Stimulated activated CD8-positive, alpha-beta memory T cell treated with anti-CD3 and anti-CD28 coated beads, Interleukin-15, amount 100 ng/mL, for 1 hour (primary cell): ENCODE measurements at places on chromosomes 3 and 15.

GRCh38 chr3:188979669-188980310 lies 192.0 kb upstream of the TPRG1 start:
- no peak for DNase-seq

GRCh38 chr15:70319466-70319865 lies 221.7 kb upstream of the TLE3 start:
- DNase-seq, result no peak

GRCh38 chr3:114418107-114418506 lies 124.3 kb downstream of the TIGIT start:
- DNase-seq, result no peak

- DNase-seq, result no peak
Observed at GRCh38 chr15:63251701-63252100, 25.7 kb upstream of the APH1B start.

DNA sequence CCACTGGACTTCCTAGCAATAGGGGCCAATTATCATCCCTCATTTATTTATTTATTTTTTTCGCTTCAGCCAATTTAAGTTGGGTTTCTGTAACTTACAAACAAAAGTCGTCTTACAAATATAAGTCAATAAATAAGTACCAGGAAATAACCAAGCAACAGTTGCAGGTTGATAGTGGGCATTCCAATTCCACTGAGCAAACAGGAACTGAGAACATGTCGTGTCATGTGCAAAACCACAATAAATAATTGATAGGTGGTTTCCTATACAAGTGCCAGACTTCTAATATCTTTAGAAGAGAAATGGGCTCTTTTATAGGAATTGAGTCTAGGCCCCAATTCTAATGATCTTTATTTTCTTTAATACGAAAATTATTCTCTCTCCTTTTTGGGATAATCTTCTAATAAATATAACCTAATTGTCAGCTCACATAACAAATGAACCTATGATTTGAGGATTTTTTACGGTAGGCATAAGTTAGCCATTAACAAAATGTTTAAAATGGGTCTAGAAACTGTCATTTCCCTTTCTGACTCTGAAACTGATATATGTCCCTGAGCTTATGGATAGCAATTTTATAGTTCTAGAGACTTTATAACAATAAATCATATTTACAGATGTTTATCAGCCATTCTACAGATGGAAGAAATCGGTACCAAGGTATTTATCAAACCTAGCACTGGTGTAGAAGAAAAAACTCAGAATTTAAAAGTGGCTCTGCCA lies 571.8 kb downstream of the FOXP1 start:
- DNase-seq, result no peak
